Uterus (tissue), 4 donors: ENCODE measurements at places on chromosomes 3 and 15.

DNA sequence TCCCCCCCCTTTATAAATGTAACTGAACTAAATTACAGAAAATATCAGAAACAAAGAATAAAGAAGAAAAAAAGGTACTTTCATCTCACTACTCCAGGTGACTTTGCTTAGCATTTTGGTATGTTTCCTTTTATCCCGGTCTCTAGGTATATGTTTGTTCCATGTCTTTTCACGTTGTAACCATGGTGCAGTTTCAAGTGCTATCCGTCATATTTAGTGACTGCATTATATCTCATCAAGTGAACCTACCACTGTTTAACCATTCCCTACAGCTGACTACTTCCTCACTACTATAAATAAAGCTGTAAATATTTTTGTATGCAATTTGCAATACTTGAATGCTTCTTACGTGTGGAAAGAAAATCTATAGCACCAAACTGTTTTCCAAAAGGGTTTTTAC is 2.2 kb downstream of the BTBD1 start:
- no peak for DNase-seq

DNA sequence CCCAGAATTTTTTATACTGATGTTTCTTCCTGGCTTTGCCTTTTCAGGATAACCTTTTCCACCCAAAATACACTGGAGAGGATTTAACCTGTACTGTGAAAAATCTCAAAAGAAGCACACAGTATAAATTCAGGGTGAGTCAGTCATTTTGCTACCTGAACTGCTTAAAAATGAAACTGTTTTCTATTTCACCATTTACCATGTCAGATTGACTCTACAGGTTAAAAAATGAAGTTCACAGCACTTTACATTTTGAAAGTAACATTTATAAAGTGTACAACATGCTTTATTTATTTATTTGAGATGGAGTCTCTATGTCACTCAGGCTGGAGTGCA is 115.2 kb downstream of the GHSR start:
- DNase-seq: no peak

- no peak for DNase-seq
Measured at GRCh38 chr3:146968204-146968651, 363.1 kb upstream of the PLSCR5 start.

DNA sequence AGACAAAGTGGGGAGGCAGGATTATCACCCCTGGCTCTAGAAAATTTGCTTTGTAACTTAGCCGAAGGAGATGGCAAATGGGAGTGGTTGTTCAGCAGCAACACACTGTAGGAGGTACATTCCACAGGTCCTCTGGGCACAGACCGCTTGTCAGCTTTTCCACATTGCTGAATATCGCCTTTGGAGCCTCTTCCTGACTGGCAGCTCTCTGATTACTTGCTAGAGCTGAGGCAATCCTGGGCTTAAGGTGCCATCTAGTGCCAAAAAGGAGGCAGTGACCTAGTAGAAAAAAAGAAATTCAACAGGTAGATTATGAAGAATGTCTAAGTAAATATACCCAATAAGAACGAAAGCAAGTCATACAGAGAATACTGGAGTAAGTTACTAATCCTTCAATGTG is 13.1 kb upstream of the SCN5A start:
- no peak for DNase-seq

- DNase-seq: no peak
Measured at GRCh38 chr3:140206196-140207040, 271.4 kb downstream of the CLSTN2 start.

GRCh38 chr15:50265620-50266019 is at the start of gene HDC:
Gene HDC (minus strand): TSS chr15:50265726. CDS start chr15:50265623, 103 bp downstream.
- no peak for DNase-seq

- DNase-seq: peak; percentile 54
Measured at GRCh38 chr3:25433868-25434267, 5.8 kb downstream of the RARB start.

GRCh38 chr3:161069511-161070251 is 35.5 kb downstream of the B3GALNT1 start:
- DNase-seq: no peak

- DNase-seq: no peak
Measured at GRCh38 chr3:173863551-173863950, 466.0 kb downstream of the NLGN1 start.

GRCh38 chr15:90762109-90762508 is 45.0 kb downstream of the BLM start:
- DNase-seq: peak; percentile 18

- no peak for DNase-seq
Measured at GRCh38 chr3:71813073-71813472, 28.1 kb upstream of the PROK2 start.

DNA sequence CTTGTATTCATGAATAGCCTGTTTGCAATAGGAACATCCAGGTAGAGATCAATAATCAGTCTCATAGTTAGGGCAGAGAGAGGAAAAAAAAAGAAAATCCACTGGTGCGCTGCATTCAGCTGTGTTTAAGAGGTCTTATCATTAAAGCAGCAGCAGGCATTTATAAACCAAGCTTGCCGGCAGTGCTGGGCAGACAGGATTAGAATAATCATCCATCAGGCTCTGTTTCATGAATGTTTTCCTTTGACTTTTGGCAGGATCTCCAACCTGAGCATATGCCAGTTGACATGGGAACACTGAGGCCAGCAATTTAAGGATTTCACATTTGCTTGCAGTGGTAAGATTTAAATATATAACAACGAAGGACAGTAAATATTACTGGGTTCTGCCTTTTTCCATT is 305.2 kb upstream of the SEMA6D start:
- no peak for DNase-seq

GRCh38 chr3:52092271-52092660 is 35.9 kb upstream of the DUSP7 start:
- no peak for DNase-seq

GRCh38 chr3:194067949-194068362 is 68.0 kb upstream of the HES1 start:
- DNase-seq: no peak

DNA sequence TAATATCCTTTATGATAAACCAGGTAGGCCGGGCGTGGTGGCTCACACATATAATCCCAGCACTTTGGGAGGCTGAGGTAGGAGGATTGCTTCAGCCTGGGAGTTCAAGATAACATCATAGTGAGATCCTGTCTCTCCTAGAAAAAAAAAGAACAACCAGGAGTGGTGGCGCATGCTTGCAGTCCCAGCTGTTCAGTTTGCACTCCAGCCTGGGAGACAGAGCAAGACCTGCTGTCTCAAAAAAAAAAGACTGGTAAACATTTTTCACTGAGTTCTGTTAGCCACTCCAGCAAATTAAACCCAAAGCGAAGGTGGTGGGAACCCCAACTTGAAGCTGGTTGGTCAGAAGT is 9.6 kb upstream of the IRAK2 start:
- no peak for DNase-seq

- no peak for DNase-seq
Measured at GRCh38 chr15:86935841-86936240, 856.2 kb downstream of the AGBL1 start.

GRCh38 chr3:14507305-14507741 is 32.8 kb downstream of the GRIP2 start:
- peak; percentile 6 for DNase-seq

GRCh38 chr3:151686257-151686656 is 47.5 kb upstream of the AADACL2 start:
- no peak for DNase-seq

- DNase-seq: no peak
Measured at GRCh38 chr15:86087808-86088207, 8.1 kb downstream of the AGBL1 start.

GRCh38 chr15:77616072-77616471 is 16.6 kb downstream of the LINGO1 start:
- no peak for DNase-seq

DNA sequence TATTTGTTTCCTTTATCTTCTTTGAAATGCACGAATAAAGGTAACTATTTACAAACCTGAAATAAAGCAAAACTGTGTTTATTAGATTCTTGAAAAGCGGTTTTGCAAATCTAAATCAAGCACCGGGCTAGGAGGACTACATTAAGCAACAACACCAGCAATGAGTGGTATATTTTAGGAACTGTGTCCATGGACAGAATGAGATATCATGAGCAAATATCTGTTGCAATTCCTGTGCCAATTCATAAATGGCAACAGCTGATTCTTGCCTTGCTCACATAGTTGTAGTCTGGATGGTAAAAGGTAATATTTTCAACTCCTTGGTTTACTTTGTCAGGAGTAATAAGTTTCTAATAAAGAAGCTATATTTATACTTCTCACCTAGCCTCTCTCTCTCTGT is 403.3 kb downstream of the LPP start:
- DNase-seq: no peak

DNA sequence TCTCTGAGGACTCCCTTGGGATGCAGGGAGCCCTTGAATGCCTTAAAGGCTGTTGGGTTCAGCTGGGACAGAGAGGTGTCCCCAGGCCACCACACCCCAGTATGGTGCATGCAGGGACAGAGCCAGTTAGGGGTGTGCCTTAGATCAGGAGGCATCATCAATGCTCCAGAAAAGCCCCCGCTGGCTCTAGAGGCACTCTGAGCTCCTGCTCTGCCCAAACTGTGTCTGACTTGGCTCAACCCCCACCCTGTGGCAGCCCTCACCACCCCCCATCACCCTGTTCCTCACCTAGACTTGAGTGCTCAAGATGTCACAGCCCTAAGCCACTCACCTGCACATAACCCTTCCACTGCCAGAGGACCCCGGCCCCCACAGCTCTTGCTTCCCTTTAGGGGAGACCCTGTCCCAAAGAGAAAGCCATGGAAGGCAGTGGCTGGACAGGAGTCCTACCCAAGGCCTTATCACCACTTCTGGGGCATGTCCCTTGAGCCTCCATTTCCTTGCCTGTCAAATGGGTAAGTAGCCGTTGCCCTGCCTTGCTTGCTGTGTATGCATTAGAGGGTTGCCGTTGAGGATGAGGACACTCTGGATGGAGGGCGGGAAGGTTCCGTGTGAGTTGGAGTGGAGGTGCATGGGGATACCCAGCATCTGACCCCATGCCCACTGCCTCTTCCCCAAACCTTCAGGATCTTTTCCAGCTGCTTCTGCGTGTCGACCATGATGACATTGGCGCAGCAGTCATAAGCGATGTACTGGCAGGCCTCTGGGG is 41.4 kb downstream of the ACSBG1 start:
- DNase-seq: no peak

DNA sequence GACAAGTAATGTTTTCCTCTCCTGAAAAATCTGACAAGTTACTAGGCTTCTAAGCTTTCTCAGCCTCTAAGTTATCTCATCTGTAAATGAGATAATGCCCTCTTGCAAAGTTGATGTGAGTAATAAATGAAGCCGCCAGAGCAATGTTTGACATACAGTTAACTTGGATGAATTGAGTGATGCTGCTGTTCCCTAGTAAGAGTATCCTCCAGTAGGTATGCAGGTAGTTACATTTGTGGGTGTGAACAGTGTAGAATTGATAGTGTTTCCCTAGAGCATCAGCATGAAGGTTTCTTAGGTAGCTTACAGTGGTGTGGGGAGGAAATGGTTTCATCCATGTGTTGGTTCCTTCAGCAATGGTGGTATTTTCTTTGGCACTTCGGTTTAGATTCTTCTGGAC is 3.4 kb downstream of the ATP2C1 start:
- DNase-seq: no peak

DNA sequence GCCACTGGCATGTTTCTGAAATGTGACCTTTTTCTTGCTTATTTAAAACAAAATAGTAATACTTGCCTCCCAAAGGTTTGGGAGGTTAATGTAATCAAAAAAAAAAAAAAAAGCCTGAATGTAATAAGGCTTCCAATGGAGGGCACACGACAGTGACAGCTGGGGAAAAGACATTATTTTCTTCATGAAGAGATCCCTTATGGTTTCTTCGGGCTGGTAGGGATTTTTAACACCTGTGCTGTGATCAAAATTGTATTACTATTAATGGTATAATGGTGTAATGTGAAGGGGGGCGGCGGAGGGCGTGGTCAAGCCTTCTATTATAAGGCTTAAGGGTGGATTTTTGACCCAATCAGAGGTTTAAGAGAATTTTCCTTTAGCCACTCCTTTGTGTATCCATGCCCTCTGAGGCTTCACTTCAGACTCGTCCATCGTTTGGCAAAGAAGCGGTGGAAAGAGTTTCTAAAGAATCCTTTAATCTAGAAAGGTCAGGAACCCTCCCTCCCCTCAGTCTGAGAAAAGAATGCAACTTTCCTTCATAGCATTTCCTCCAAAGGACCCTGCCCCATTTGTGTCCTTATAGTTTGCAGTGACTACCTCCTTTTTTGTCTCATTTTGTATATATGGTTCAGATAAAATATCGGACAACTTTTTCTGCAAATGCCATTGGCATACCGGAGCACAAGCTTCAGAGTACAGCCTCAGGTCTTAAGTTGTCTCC is 89.5 kb upstream of the CHD2 start:
- DNase-seq: peak; percentile 60

GRCh38 chr15:23567921-23568320 is 2.4 kb downstream of the MKRN3 start:
- DNase-seq: no peak

DNA sequence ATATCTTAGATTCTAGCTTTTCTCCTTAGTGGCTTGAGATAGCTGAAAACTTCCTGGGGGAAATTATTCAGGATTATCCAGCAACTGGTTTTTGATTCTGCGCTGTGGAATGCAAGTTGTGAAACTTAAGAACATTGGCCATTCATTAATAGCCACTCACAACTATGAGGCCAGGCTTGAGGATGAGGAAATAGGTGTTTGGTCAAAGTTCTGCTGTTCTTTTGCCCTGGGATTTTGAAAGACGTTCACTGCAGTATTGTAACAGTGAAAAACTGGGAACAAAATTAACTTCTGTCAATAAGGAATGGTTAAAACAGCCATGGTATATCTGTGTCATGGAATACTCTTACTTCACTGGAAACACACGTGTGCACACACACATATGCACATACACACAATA is 44.1 kb downstream of the CTXND1 start:
- DNase-seq: no peak

DNA sequence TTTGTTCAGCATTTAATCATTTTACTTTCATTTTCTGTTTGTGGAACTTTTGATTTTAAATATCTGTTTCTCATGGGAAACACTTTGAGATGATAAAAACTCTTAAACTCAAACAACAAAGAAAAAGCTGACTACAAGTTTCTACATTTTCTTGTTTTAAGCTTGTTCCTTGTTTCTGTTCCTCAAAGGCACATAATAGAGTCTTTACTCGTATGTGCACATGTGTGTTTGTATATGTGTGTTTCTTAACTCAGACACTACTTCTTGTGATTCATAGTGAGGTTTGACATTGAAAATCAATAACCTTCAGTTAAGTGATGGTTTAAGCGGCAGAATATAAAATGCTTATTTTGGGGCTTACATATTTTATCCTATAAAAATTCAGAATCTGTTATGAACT is 786.7 kb upstream of the EPHA6 start:
- no peak for DNase-seq

- DNase-seq: no peak
Measured at GRCh38 chr3:32831791-32832190, 14.0 kb downstream of the TRIM71 start.

DNA sequence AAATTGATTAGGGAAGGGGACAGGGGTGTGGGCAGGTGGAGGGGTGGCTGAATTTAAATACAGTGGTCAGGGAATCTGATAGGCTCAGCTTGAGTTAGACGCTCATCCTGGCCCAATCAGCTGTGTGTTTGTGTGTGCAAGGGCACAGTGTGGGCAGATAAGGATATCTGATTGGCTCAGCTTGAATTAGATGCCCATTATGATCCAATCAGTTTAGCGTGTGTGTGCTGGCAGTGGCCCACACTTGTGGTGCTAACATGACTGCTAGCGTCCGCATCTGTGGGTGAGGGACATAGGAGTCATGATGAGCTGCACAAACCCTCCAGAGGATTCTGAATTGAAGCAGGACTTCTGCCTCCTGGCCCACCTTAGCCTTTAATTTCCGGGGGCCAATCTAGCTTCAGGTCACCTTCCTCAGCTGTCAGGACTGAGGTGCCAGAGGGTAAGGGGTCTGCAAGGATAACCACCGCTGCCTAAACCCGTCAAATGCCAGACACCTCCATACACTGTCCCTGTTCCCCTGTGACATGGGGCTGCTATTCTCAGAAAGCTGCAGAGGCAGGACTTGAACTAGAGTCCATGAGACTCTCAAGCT is 97.3 kb downstream of the CORO2B start:
- DNase-seq: peak; percentile 11
